ENCODE measurements at places on chromosomes 7 and 10.

- H3K27ac ChIP-seq, result no peak overlapping the region
- H3K36me3 ChIP-seq, result no peaks in the 10 kb centered on the region
- H3K4me3 ChIP-seq, result no peak overlapping the region
- no peaks in the 10 kb centered on the region for H3K4me1 ChIP-seq
Measured at GRCh38 chr7:52017802-52018679, 701.4 kb upstream of the COBL start.

DNA sequence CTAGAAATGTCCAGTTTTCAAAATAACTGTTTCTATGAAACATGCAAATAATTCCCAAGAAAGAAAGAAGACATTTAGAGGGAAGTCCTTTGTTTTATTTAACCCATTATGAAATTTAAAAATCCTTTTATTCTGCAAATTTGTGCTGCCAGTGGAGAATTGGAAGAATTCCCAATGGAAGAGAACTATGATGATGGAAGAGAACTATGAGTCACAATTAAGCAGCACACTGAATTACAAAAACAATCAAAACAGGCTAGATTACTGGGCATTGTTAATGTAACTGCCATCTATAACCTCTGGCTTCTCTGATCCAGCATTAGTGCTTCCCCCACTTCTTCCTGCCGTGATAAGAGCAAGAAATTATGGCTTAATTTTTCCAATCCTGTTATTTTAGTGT lies 126.2 kb upstream of the FEZF1 start:
- H3K27me3 ChIP-seq, result no peaks in the 10 kb centered on the region
- no peaks in the 10 kb centered on the region for H3K36me3 ChIP-seq
- H3K4me3 ChIP-seq, result no peak overlapping the region
- DNase-seq, result no peak
- H3K4me1 ChIP-seq, result no peaks in the 10 kb centered on the region

- no peaks in the 10 kb centered on the region for H3K27me3 ChIP-seq
- H3K4me3 ChIP-seq, result peak overlapping the region; percentile 71
- H3K36me3 ChIP-seq, result peaks cover 13% of the 10 kb centered on the region
- H3K27ac ChIP-seq, result peak overlapping the region; percentile 26
- DNase-seq, result no peak
- peaks cover 9% of the 10 kb centered on the region for H3K4me1 ChIP-seq
Measured at GRCh38 chr10:3173171-3173878, 743 bp upstream of the PITRM1 start.

GRCh38 chr7:105649727-105650381 lies 68.6 kb upstream of the EFCAB10 start:
- peaks cover 14% of the 10 kb centered on the region for H3K36me3 ChIP-seq
- no peak for DNase-seq
- H3K4me3 ChIP-seq, result no peak overlapping the region
- H3K27ac ChIP-seq, result peak overlapping the region; percentile 31

GRCh38 chr10:86413046-86413728 lies 46.6 kb upstream of the GRID1 start:
- peaks cover 20% of the 10 kb centered on the region for H3K4me1 ChIP-seq
- H3K4me3 ChIP-seq, result peak overlapping the region; percentile 63
- no peaks in the 10 kb centered on the region for H3K27me3 ChIP-seq
- peak overlapping the region; percentile 74 for H3K27ac ChIP-seq

Data from effector memory CD8-positive, alpha-beta T cell (primary cell).